Effector CD4-positive, alpha-beta T cell (primary cell): ENCODE measurements at places on chromosomes 5 and 9.

DNA sequence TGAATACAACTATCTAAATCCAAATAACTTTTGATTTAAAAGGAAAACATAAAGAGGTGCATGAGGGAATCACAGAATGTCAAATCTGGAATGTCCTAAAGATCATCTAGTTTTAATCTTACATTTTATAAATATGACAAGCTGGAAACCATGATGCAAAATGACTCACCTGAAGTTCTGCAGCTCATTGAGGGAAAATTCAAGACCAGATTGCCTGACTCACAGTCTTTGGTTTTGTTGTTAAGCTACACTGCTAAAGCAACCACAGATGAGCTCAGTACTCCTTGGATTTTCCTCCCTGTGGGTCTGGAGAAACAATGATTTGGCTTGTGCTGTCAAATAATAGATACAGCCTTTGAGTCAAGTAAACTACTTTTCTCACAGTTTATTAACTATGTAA lies 19.1 kb upstream of the EDIL3 start:
- no peak for DNase-seq

DNA sequence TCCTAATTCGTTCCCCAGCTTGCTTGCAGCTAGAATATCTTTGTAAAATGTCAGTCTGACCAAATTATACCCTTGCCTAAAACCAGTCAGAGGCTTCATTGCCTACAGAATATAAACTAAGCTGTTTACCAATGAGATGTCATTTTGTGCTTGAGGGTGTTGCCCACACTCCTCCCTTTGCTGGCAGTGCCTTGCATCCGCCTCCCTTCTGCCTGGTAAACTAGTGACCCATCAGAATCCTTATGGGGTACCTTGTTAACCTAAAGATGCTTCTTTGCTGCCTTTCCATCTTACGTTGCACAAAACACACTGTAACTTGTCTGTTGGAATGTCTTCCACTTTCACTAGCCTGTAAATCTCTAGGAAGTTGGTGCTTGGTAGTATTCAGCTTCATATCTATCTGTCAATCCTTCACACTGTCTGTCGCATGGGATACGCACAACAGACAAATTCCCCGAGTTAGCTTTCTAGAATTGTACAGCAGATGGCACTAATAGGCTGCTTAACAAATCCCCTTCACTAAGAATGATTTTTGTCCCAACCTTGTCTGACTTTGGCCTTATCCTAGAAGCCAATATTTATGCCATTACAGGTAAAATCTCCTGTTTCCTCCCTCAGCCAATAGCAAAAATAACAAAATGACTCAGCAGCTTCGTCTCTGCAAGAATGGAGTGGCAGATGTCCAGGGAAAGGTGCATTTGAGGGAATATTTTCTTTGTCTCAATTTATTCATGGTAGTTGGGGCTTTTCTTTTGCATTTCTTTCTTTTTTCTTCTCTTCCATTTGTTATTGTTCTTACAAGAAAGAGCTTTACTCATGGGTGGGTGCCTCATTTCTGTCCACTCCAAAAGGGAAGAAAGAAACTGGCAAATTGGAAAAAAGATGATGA lies 3.0 kb downstream of the NUDT2 start:
- DNase-seq, result no peak

DNA sequence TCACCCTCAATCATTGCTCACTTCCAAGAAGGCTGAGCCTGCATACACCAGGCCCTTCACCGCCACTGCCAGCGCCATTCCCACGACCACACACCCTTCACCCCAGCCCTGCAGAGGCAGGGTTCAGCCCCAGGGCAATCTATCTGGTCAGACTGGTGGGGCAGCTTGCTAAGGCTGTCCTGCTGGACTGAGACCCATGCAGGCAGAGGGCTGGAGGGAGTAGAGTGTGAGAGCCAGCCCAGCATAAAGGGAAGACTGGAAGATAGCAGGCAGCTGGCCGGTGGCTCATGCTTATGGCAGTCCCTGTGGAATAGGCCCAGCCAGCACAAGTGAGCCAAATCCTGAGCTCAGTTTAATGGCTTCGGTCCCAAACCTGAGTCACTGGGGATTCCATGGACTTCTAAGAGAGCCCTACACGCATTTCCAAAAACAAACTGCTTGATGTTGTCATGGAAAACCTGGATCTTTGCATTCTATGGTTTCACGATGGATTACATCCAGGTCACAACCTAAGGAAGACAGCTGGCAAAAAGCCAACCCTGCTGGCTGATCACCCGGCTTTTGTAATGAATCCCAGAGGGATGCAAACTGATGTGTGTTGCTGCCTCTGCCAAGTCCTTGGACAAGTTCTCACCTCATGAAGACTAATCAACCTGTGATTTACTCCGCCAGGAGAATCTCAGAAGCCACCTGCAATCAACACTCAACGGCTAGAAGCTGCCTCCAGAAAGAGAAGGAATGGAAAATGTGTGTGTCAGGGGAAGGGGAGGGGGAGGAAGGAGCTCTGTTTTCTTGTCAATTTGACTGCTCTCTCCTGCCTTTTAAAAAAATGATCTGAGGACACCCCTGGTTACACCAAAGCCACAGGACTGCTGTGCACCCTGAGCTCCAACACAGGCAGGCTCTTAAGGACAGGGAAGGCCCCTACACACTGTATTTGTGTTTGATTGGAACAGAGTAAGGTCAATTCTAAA lies 143.6 kb downstream of the LHFPL2 start:
- no peak for DNase-seq

DNA sequence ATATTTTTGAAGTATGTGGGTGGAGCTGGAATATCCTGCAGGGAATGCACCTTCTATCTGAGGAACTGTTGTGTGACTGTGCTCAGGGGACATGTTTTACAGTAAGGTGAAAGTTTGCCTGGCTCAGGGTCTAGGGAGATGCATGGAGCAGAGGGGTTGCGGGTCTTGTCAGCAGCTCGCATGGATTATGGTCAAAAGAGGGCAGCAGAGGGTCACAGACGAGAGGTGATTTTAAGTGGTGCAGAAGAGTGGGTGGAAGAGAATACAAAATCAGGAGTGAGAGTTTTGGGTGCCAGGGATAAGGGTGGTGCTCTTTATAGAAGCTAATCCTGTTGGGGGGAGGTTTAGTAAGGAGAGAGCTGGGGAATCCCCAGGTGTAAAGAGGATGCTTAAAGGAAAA lies 53.5 kb upstream of the GRIN3A start:
- no peak for DNase-seq

GRCh38 chr5:82593481-82593880 lies 315.3 kb upstream of the RPS23 start:
- no peak for DNase-seq

GRCh38 chr5:129120158-129120581 lies 25.6 kb downstream of the ISOC1 start:
- DNase-seq, result no peak

DNA sequence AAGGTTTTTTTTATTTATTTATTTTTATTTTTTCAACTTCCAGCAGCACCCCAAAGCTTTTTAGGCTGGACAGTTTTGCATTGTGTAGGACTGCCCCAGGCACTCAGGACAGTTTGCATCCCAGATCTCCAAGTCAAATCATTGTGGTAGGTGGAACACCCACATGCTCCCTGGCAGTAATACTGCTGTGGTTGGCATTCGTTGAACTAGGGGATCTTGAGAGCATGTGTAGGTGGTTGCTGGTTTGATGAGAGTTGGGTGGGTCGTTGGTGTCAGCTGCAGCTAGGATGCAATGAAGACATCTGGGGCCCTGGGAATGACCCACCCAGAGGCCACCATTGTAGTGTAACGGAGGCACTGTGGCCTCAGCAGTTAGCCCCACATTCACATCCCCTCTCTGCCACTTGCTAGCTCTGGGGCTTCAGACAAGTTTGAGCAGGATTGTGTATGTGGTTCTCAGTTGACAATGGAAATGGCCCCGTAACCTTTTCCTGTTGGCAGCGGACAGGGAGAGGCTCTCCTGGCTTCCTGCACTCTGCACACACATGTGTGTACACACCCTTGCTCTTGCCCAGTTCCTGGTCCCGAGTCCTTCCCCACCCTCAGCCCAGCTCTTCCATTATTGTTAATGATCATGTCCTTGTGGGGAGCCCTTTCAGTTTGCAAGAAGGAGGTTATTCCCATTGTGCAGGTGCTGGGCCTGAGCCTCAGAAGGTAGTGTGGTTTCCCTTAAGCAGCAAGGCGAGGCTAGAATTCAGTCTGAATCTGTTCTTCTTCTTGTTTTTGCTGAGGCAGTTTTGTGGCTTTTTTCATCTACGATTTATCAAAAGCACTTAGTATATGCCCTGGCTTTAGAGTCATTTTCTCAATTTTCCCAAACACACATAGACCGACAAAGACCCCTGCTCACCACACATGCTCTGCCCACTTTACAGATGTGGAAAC lies 46.5 kb downstream of the PPARGC1B start:
- no peak for DNase-seq
